Stomach (tissue), 19 donors: ENCODE measurements at places on chromosomes 12 and 14. TPM values are rescaled to one million over a fixed set of nuclear protein-coding genes. Genes with fewer than 3 reads are reported as not detected.

DNA sequence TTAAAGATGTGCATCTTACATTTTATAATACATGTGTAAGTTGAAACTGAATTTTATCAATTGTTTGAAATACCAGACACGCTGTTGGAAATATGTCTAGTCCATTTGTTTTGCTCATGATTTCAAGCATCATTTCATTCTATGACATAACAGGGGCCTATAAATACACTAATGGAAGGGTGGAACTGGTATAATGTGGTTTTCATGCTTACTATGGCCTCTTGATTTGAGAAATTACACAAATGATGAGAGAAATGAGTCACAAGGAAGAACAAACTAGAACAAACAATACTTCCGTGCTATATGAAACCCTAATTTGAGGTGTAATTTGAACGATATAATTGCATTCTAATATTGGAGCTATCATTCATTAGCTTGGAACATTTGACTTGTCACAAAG lies 663.4 kb downstream of the SLC16A7 start:
- DNase-seq: no peak

DNA sequence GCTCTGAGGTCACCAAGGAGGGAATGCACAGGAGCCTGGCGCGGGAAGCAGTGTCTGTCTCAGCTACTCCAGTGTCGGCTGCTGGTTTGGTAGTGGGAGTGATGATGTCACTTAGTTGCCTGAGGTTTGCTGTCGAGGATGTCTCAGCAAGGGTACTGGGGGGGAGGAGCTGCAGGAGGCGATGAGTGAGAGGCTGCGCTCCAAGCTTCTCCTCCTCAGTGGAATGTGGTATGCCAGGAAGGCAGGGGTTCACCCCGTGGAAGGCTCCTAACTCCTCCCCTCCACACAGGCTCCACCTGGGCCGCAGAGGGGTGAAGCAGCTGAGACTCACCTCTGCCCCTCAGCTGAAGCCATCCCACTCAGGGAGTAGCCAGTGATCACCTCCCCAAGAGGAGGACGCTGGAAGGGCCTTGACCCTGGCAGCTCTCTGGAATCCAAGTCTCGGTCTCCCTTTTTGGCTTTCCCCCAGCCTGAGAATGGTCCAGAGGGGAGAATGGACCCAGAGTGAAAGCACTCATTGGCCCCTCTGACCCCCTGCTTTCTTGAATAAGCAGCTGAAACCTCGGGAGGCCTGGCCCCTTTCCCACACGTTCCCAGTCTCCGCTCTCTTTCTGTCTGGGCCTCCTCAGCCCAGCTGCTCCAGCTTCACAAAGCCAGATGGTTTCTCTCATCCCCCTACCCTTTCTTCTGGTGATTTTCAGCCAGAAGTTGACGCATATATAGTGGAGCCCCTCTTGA lies 178.9 kb upstream of the FKBP4 start:
- no peak for DNase-seq

Gene TAS2R13
- 1.2 TPM for total RNA-seq

Gene CAND1
- total RNA-seq: 111 TPM

Gene ZFYVE26
- 30.3 TPM for total RNA-seq

- no peak for DNase-seq
Observed at GRCh38 chr14:75389679-75390078, 38.1 kb upstream of the JDP2 start.
